ENCODE measurements at places on chromosomes 12 and 14.

- peak; percentile 99 for DNase-seq
Measured at GRCh38 chr12:52280796-52281560, 6.5 kb downstream of the KRT86 start.

DNA sequence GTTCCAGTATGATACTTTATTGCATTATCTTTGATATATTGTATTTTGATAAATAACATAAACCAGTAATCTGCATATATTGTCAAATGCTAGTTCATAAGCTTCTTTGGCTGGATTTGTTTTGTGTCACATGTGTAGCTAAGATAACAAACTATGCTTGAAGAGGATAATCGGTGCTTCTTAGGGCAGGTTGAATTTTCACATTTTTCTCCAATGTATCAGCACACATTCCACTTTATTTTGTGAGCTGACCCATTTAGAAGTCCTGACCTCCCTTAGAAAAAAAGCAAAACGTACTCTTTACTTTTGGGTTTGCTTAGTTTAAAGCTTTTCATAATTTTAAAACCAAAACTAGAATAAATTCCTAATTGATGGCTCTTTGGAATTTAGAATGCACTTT, 277.7 kb upstream of the DDHD1 start:
- DNase-seq = no peak

- DNase-seq = no peak
Measured at GRCh38 chr12:53660041-53660440, 15.8 kb downstream of the ATP5MC2 start.

- peak; percentile 8 for DNase-seq
Measured at GRCh38 chr14:35133542-35134328, 11.4 kb downstream of the PRORP start.

DNA sequence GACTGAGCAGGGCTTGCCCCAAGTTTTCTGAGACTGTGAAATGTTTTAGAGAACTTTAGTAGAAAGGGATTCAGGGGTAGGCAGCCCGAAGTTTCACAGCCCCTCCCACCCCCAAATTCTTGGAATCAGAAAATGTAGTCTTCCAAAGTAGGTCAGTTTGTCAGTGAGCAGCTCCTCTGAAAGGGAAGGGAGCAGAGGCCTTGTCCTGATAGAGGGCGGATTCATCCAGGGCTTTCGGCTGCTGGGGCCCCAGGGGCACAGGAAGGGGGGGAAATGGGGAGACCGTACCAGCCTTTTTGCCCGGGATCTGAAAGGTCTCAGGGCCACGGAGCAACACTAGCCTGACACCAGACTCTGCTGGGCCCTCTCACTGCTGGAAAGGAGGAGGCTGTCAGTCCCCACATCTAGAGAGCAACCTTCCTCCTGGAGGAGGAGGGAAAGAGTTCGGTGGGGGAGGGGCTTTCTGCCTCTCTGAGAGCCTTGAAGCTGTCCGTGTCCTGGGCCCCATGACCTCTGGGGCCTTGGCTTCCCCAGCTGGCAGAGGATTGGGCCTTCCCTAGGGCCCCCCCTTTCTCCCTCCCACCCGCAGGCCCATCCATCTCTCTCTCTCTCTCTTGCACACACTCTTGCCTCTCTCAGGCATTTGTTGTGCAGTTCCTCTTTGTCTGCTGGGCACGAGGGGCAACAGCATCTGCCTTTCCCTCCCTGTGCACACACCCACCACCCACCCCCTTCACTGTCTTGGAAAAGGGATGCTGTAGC, at the start of gene IKZF4:
Gene IKZF4, plus strand, starts transcription at position 621 of the 762 bp plus-strand sequence. CDS start 451 bp downstream, outside the sequence.
- no peak for DNase-seq

DNA sequence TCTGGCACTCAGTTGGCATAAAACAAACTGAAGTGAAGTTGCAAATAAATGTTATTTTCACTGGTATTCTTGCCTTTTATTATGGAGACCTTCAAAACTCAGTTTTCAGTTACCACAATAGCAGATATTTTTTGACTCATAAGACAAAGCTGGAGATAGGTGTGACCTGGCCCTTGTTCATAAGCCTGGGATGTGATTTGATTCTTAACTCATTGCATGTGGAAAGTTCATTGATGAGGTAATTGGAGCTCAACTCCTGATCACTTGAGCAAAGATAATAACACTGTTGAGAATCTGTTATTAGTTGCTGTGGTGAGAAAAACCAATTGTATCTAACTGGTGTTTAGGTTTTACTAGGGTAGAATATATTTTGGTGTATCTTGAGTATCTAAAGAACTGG, 105.1 kb downstream of the AEBP2 start:
- no peak for DNase-seq

DNA sequence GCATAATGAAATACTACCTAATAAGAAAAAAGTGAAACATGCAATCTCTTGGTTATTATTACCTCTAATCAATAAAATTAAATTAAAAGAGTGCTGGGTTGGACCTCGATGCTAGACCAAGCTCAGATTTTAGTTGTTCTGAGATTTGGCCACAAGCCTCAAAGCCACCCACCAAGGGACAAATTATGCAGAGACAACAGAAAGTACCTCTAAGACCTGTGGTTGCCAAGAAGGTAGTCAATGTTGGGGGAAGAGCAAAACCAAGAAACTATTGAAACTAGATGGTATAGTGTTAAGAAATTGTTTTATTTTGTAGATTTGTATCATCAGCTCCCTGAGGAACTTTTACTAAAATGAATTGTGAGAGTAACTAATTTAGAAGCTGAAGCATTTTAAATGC, 43.8 kb upstream of the ARID2 start:
- no peak for DNase-seq

DNA sequence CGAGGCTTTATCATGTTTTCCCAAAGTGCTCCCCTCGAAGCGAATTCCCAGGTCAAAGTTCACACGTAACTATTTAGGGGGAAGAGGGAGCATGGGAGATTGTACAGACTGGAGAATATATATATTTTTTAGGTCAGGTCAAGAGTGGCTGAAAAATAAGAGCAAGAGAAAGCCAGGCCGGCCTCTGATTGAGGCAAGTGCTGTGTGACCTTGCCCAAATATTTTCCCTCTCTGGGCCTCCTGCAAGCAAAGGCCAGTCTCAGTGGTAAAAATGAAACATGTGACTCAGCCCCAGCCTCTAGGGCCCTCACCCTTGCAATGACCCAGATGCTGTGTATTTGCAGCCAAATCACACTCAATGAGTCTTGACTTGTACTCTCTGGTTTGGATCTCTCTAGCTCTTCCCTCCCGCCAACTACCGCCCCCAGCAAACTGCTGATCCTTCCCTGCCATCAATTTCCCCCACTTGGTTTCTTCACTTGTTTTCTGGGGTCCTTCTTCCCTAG, 34.1 kb downstream of the SMUG1 start:
- no peak for DNase-seq

DNA sequence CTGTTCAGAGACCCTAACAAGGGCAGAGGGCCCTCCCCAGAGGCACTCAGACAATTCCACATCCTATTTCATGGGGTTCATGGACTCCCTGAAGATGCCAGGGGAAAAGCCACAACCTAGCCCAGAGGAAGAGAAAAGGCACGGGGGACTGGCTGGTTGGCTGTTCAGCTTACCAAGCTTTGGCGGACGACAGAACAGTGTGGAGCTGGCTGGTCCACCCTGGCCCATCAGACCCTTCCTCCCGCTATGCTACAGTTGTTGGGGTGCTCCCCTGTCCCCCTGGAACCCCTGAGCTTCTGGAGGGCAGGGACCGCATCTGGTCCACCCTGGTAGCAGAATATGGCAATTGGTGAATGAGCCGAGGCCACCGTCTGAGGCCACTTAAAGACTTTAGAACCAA, 6.3 kb downstream of the TESC start:
- no peak for DNase-seq

- no peak for DNase-seq
Measured at GRCh38 chr12:14931359-14931758, 7.0 kb downstream of the ERP27 start.

DNA sequence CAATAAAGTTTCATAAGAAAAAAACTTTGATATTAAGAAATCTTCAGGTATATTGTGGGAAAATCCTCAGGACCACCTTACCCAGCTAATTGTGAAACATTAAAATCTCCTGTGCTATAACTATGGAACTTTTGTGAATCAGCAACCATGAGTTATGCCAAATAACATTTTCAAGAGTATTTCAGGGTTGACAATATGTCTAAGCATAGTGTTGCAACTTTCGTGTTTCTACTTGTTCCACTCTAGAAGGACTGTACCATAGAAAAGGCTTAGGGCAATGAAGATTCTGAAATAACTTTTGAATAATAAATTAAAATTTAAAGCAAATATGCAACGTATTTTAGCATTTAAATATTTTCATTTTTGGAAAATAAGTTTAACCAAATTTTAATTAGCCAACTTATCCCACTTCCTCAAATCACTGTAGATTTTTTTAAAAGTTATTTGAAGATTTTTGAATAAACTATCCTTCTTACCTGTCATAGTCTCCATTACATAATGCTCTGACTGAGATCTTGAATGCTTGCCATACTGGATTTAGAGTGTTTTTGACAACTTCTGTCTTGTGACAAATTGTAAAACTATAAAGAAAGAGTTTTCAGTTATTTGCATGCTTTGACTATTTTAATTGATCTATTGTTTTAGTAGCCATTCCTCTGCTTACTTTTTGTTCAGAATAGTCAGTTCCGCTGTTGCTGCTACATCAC, 143.6 kb downstream of the CPNE8 start:
- DNase-seq = no peak

- no peak for DNase-seq
Measured at GRCh38 chr12:32061033-32061432, 45.6 kb upstream of the BICD1 start.

- peak; percentile 36 for DNase-seq
Measured at GRCh38 chr12:112025808-112026375, 12.7 kb downstream of the ERP29 start.

DNA sequence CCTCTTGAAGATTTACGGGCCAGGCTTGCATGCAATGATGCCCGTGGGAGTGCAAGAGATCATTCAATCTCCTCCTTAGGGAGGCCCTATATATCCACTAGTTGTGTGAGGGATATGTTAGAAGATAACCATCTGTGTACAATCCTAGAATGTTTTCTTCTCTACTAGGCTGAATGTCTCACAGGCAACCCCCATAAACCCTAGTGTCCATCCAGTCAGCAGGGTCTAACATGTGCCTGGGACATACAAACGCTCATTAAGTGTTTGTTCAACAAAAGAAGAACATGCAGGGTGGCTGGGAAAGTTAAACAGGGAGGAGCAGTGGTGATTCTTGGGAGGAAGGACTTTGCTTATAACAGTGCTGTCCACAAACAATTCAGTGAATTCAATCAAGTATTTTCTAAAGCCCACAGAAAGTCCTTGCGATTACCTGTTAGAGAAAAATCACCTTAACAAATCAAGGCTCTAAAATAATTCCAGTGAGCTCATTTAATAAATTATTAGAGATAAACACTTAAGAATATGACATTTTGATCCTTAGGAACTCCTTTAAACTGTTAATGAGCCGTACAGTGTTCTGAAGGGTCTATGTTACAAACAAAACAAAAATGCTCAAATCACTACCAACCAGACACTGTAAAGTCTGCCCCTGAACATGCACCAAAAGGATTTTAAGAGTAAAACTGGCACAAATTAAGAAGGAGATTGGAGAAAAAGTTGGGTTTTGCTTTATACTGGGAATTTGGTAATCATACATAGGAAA, 96.6 kb upstream of the FERMT2 start:
- DNase-seq = peak; percentile 12

- no peak for DNase-seq
Measured at GRCh38 chr12:4202487-4202886, 71.1 kb upstream of the CCND2 start.

GRCh38 chr12:67047634-67048033, 221.5 kb upstream of the CAND1 start:
- DNase-seq = no peak

GRCh38 chr12:76976777-76977382, 88.5 kb downstream of the E2F7 start:
- peak; percentile 15 for DNase-seq

DNA sequence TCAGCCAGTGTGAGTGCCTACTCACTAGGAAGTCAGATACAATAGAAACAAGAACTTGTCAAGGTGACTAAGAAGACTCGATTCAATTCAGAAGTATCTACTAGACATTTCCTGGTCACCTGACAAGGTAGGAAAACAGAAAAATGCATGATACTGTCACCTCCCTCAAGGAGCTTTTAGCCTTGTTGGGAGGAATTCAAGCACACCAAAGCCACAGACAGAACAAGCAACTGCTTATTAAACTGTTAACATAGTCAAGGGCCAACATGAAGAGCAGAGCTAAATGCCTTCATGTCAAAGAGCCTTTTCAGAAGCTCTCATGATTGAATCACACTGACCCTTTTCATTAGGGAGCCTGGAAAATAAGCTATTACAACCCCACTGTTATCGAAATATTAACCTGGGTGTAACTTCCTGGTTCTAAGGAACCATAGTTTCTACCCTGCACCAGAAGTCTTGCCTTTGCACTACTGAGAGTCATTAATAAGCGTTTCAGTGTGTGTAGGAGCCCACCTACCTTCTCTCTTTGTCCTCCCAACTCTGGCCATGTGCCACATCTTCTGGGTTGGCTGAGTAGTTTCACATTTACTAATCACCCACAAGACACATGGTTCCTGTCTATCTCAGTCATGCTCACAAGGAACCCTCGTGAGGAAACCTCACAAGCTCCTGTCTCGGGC, 31.0 kb upstream of the LGALS3 start:
- no peak for DNase-seq

- DNase-seq = no peak
Measured at GRCh38 chr14:101069228-101069549, 165.7 kb upstream of the RTL1 start.

DNA sequence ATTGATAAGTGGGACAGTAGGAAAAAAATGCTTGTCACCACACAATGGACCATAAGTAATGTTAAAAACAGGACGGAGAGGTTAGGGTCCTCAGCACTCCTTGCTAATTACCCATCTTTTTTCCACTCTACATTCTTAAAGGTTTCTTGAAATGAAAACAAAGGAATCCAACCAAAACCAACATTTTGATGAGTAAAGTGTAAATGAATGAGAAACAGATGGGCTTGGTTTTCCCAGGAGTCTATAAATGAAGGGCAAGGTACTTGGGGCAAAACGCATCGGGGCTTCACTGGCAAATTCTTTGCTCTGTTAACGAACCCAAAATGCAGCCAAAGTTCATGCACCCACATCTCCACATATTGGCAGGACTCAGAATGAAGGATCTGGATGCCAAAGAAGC, 129.2 kb upstream of the BMP4 start:
- no peak for DNase-seq
